ENCODE measurements at places on chromosomes 2 and 18. TPM values are rescaled to one million over a fixed set of nuclear protein-coding genes. Genes with fewer than 3 reads are reported as not detected.

Gene CYS1
- 83.0 TPM for polyA plus RNA-seq

Gene SNED1
- 8.2 TPM for polyA plus RNA-seq

Gene CROCC2
- polyA plus RNA-seq = 0.10 TPM

Gene TCF7L1
- 50.7 TPM for polyA plus RNA-seq

Gene ELAC1
- polyA plus RNA-seq = 18.4 TPM

Gene VSNL1
- polyA plus RNA-seq = 4.4 TPM

Gene TM4SF20
- polyA plus RNA-seq = 0.27 TPM

Gene ERICH2
- polyA plus RNA-seq = 2.4 TPM

Gene ARID5A
- 3.1 TPM for polyA plus RNA-seq

Gene RMND5A
- 69.4 TPM for polyA plus RNA-seq

Gene DCDC2C
- polyA plus RNA-seq = 0.65 TPM

Gene SCN2A
- polyA plus RNA-seq = 2.7 TPM

Gene ZNF804A
- 2.1 TPM for polyA plus RNA-seq

Gene SERPINB10
- 0.27 TPM for polyA plus RNA-seq

Gene RPRD1A
- polyA plus RNA-seq = 75.3 TPM

Gene TGIF1
- polyA plus RNA-seq = 81.9 TPM

Gene GPR39
- 3.3 TPM for polyA plus RNA-seq
